ENCODE measurements at places on chromosomes 7 and 10.

GRCh38 chr7:64744680-64745079, 49.5 kb upstream of the ZNF138 start:
- no peak for DNase-seq

DNA sequence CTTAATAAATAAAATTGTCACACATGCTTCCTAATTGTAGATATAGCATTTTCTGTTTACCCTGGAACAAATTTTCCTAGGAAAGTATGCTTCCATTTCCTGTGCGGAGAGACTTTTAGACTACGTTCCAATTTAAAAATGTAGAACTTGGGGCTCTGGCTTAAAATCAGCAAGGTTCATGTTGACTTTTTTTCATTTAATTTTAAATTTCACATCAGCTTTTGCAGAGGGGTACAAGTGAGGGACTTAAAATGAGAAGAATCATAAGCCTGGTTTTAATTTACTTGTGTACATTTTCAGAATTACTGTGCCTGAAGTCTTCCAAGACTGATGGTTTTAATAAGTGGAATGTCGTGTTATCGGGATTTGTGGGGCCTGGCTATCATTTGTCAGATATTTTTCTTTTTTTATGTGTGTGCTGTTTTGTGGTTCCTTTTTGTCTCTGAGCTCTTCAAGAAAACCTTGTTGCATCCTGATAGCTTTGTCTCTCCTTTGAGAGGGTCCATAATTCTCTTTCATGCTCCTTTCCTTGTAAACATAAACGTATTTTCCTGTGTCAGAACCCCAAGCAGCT, 8.8 kb upstream of the ATRNL1 start:
- no peak for DNase-seq

- DNase-seq = peak; percentile 72
These were observed 10.4 kb downstream of the RAPGEF5 start for GRCh38 chr7:22346383-22347107.

DNA sequence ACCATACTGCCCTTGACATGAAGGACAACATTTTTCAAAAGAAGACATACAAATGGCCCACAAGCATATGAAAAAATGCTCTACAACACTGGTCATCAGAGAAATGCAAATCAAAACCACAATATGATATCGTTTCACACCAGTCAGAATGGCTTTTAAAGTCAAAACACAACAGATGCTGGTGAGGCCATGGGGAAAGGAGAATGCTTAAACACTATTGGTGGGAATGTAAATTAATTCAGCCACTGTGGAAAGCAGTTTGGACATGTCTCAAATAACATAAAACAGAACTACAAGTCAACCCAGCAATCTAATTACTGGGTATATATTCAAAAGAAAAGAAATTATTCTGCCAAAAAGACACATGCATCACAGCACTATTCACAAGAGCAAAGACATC, 4.2 kb upstream of the NT5C3A start:
- DNase-seq = peak; percentile 60

DNA sequence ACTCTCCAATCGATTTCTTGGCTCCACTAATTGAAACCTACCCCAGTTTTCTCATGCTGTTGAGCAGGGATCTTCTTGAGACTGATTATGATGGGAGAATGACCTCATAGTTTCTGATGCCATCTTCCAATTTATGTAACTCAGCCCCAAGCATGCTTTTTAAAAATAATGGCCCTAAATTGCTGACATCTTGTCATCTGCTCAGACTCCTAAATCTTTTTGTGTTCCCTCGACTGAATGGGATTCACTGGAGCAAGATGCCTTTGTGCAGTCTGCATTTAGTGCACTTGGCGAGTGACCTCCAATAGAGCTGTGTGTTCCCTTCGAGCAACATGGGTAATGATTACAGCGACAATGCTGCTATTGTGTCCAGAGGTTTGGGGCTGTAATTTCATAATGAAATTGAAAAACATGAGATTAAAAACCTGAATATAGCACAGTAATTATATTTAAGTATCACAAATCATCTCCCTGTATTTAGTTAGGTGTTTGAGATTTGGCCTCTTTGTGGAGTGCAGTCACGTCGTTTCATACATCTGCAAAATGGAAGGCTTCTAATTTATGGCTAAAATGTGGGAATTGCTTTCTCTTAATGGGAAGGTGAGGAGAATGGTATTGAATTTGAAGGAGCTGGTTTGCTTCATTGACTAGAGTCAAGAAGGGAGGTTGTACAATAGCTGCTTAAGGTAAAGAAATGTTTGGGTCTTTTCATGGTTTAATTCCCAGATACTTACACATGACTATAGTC, 192.9 kb downstream of the AUTS2 start:
- no peak for DNase-seq

- DNase-seq = peak; percentile 28
These were observed 442.6 kb upstream of the IGFBP3 start for GRCh38 chr7:46363688-46364087.

DNA sequence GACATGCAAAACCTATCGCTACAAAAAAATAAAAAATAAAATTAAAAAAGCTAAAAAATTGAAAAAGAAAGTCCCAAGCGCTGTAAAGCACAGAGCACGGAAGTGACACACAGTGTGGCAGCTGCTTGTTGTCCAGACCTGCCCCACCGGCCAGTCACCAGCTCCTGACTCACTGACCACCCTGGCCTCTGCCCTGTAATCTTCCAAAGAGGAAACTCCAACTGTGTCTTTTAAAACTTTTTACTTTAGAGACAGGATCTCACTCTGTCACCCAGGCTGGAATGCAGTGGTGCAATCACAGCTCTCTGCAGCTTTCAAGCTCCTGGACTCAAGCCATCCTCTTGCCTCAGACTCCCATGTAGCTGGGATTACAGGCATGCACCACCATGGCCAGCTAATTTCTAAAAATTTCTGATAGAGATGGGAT, 23.6 kb downstream of the GNA12 start:
- DNase-seq = no peak

DNA sequence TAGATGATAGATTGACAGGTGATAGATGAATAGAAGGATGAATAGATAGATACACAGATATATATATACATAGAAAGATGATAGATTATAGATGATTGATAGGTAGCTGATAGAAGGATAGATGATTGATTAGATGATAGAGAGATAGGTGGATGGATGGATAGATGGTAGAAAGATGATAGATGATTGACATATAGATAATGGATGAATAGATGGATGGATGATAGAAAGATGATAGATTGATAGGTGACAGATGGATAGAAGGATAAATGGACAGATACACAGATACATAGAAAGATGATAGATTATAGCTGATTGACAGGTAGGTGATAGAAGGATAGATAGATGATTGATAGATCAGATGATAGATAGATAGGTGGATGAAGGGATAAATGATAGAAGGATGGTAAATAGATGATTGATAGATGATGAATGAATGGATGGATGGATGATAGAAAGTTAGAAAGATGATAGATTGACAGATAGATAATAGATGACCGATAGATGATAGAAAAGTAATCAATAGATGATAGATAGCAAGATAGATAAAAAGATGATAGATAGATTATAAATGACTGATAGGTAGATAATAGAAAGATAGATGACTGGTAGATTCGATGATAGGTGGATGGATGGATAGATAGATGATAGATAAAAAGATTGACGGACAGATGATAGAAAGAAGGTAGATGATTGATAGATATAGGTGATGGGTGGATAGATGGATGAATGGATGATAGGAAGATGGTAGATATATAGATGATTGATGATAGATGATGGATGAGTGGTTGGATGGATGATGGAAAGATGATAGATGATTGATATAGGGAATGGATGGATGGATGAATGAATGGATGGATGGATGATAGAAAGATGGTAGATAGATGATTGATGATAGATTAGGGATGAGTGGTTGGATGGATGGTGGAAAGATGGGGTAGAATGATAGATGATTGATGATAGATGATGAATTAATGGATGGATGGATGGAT, 80.4 kb downstream of the MICALL2 start:
- no peak for DNase-seq

GRCh38 chr7:77959080-77959479, 160.5 kb downstream of the PHTF2 start:
- DNase-seq = no peak

DNA sequence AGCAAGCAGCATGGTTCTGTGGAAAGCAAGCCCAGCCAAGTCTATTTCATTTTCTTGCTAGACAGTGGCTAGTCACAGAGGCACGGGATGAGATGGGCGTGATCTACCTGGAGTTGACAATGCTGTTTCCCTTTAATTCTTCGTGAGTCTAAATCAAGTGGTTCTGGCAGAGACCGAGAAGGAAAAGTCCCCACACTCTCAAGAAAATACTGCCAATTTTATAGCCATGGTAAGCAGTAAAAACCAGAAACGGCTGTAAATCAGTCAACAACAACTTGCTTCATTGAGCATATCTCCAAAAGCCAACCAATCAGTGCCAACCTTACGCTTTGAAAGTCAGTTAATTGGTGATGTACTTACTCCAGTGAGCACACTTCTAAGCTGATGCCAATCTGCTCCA, 223.4 kb downstream of the SEC23IP start:
- no peak for DNase-seq

DNA sequence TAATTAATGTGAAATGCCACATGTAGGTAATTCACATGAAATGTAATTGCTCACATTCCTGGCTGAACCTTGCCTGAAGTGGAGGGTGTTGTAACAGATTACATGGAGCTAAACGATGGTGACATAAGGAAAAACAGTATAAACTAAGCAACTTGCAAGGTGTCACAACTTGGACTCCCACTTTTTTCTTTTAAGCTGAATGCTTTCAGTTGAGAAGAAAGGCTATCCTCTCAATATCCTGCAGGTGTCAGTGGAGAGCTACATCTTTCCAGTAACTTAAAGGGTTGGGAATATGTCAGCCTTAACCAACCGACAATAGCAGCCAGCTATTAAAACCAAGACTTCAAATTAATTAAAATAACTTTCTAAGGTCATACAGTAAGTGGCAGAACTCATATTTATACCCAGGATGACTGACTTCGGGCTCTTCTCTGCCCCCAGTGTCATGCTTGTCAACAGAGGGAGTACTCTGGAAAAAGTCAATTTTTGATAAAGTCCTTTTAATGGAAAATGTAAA, 33.7 kb downstream of the NRBF2 start:
- peak; percentile 47 for DNase-seq

- no peak for DNase-seq
These were observed 140.7 kb upstream of the ANKRD1 start for GRCh38 chr10:91061608-91062007.

DNA sequence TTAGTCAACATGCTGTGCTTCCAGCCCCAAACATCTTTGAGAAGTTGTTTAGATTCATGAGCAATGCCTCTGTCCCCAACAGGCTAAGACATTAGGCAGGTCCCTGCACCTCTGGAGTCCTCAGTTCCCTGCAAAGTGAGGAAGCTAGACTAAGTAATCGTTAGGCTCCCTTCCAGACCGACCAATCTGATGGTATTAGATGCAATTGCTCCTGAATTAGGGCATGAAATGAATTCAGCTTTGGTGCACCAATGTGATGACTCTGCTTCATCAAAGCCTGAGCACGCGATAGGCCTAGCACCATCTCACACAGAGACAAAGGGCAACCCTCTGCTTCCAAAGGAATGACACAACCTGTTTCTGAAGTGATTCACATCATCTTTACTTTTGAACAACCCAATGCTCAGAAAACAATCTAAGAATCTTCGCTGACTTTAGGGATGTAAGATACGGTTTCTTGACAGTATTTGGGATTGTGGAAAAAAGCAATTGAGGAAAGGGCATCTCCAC, 723 bp upstream of the TES start:
- no peak for DNase-seq

- DNase-seq = no peak
These were observed 437.3 kb upstream of the SEMA3A start for GRCh38 chr7:84631913-84632312.

DNA sequence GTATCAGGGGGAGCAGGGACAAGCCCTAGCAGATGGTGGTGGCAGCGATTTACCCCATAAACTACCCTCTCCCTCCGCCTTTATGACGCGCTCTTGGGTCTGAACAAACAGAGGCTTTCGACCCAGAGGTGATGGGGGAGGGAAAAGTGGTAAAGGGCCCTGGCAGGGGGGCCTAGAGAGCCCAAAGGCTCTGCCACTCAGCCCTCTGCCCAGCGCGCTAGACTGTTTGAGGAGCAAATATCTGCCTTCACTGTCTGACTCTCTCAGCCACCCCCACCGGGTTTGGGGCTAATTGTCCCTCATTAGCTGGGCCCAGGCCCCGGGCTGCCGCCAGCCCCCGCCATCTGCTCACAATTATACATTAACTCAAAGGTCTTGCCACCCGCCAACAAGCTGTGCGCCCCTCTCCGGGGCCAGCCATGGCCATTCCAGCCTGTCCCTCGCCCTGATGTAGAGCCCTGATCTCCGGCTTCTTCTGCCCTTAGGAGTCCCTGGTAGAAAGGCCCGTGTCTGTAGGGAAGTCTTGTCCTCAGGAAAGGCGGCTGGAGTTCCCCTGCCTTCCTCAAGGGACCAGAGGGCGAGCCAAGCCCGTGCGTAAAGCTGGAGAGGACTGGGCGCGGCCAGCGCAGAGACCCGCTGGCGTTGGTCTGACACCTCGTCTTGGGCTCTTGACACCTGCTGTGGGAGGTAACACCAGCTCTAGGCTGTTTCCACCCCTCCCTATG, 1.9 kb upstream of the PAX4 start:
- no peak for DNase-seq

- peak; percentile 21 for DNase-seq
These were observed 13.1 kb downstream of the IFT22 start for GRCh38 chr7:101308245-101309085.

Measured in NCI-H774 (cell line).